ENCODE measurements at places on chromosomes 5 and 9. TPM values are rescaled to one million over a fixed set of nuclear protein-coding genes. Genes with fewer than 3 reads are reported as not detected.

Gene FAM221B
- not detected for total RNA-seq

Gene GOLGA1
- total RNA-seq, result 18.0 TPM

Gene DOCK2
- total RNA-seq, result 248 TPM

- no peaks in the 10 kb centered on the region for H3K4me1 ChIP-seq
- no peaks in the 10 kb centered on the region for H3K36me3 ChIP-seq
- H3K4me3 ChIP-seq, result no peak overlapping the region
- no peak overlapping the region for H3K27ac ChIP-seq
- no peaks in the 10 kb centered on the region for H3K27me3 ChIP-seq
- DNase-seq, result no peak
Observed at GRCh38 chr9:116230051-116230632, 76.6 kb downstream of the PAPPA start.

- no peak overlapping the region for H3K27ac ChIP-seq
- peaks cover 8% of the 10 kb centered on the region for H3K27me3 ChIP-seq
- DNase-seq, result no peak
- no peaks in the 10 kb centered on the region for H3K36me3 ChIP-seq
- no peaks in the 10 kb centered on the region for H3K4me1 ChIP-seq
Observed at GRCh38 chr5:59698207-59699178, 195.0 kb downstream of the PDE4D start.

DNA sequence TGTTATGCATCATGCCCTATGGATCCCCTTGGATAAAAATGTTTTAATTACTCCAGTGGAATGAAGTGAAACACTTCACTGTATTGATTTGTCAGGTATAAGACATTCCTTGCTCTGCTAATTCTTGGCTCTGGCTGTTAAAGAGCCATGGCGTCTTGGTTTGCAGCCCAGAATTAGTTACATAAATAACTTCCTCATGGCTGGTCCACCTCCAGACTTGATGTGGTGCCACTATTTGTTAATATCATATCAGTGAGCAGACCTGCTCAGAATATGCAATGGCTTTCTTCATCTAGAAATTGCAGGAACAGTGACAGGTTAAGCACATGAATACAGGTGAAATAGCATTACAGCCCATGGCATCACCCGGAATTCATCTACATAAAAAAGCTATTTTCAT, 446.9 kb upstream of the GRIN3A start:
- H3K27me3 ChIP-seq, result no peaks in the 10 kb centered on the region
- no peaks in the 10 kb centered on the region for H3K36me3 ChIP-seq

- no peaks in the 10 kb centered on the region for H3K36me3 ChIP-seq
- no peaks in the 10 kb centered on the region for H3K4me1 ChIP-seq
- no peak for DNase-seq
- no peak overlapping the region for H3K27ac ChIP-seq
- no peak overlapping the region for H3K4me3 ChIP-seq
Observed at GRCh38 chr9:107043886-107044285, 180.9 kb downstream of the ZNF462 start.
